ENCODE measurements at places on chromosomes 2 and 18. TPM values are rescaled to one million over a fixed set of nuclear protein-coding genes. Genes with fewer than 3 reads are reported as not detected.

Gene PTPN4
- 17.5 TPM for total RNA-seq

Gene SERPINB11
- total RNA-seq: not detected

Gene CRIM1
- 102 TPM for total RNA-seq

Gene HTR2B
- 0.52 TPM for total RNA-seq

Gene BOLL
- total RNA-seq: not detected

Gene SELENOI
- 20.8 TPM for total RNA-seq

Gene SRD5A2
- not detected for total RNA-seq

Gene LRRTM4
- not detected for total RNA-seq

Gene GPBAR1
- 0.06 TPM for total RNA-seq

Gene MC2R
- total RNA-seq: not detected

Gene CCDC148
- 0.29 TPM for total RNA-seq

Gene UGT1A1
- total RNA-seq: not detected

Gene PAIP2B
- 0.17 TPM for total RNA-seq

Gene AKAIN1
- total RNA-seq: not detected

Gene GREB1L
- 15.2 TPM for total RNA-seq

Gene MATN3
- 8.2 TPM for total RNA-seq

Gene DNAH7
- total RNA-seq: 0.26 TPM

DNA sequence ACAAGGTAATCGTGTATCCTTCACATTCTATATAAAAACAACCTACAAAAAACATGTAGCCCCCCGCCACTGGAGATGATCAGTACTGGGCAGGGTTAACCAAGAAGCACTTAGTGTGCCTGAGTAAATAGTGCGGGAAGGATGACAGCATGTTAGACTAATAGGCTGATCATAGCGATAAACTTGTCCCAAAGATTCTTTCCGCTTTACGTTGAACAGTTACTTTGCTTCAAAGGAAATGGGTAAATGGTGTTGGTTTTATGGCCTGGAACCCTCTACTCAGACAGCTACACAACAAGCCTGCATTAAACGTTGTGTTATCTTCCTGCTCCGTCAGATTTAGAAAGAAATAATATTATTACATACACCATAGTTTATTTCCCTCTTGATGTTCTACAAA, 67.7 kb downstream of the CTAGE1 start:
- DNase-seq: no peak

- peak; percentile 61 for DNase-seq
Observed at GRCh38 chr18:3998698-3999333, 456.3 kb downstream of the DLGAP1 start.

- DNase-seq: no peak
Observed at GRCh38 chr2:198102856-198103255, 298.5 kb downstream of the PLCL1 start.

GRCh38 chr2:140880573-140880972, 1250.2 kb downstream of the LRP1B start:
- peak; percentile 55 for DNase-seq

DNA sequence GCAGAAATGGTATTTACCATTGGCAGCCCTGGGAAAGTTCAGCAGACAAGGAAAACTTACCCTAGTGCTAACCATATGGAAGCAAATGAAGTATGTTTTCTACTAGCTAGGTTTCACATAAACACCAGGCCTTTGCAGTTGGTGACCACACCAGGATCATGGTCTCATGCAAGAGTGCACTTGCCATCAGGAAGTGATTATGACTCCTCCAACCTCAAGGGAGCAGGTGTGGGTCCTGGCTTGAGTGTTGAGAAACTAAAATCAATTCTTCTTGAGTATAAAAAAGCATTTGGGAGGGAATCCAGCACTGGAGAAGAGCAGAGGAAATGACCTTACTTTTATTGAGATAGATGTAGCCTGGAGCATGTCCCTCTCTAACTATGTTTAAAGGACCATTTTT, 56.8 kb upstream of the SPAG16 start:
- peak; percentile 68 for DNase-seq

- DNase-seq: no peak
Observed at GRCh38 chr2:81895620-81896250, 1591.2 kb upstream of the LRRTM1 start.

GRCh38 chr18:22551536-22552151, 133.9 kb upstream of the CTAGE1 start:
- DNase-seq: peak; percentile 69

DNA sequence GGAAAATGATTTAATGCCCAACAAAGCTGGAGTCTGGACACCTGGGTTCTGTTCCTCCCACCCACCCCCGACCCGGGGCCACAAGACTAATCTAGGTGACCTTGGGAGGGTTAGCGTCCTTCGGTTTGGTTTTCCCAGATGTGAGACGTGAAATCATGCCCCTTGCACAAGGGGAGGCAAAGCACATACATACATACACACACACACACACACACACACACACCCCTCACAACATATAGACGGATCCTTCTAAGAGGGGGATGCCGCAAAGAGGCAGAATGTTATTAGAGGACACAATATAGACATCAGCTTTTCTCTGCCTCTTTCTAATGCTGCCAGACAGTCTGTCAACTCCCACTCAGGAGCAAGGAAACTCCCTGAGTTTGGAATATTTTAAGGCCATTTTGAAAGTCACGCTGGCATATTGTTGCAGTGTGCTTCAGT, 616 bp upstream of the RBMS1 start:
- DNase-seq: no peak

DNA sequence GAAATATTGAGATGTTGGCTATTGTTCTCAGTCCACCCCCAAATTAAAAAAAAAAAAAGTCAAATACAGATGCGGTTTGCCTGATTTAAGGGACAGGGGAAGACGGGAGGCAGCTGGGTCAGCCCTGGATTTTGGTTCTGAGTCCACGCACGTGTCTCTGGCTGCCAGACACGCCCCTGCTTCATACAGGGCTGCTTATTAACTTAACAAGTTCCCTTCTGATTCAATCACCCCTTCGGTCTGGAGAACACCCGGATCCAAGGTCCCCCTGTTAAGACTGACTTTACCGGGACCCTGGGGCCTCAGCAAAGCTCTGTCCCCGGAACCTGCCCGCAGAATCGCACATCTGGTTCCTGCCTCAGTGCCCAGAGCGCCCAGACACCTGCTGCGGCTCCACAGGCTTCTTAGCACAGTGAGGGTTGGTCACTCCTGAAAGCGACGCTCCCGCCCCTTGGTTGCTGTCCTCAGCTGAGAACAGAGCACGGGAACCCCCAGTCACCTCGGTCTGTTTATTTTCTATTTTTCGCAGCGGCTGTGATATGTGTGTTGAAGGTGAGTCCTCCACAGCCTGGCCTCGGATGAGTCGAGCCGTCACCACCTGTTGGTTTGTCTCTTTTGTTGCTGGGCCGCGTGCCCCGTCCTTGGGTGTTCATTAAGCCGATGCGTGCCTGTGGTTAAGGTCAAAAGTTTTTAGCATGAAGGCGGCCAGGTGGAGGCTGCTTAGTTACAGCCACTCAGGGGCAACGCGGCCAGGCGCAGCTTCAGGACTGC, 57.2 kb downstream of the RTP5 start:
- DNase-seq: no peak

DNA sequence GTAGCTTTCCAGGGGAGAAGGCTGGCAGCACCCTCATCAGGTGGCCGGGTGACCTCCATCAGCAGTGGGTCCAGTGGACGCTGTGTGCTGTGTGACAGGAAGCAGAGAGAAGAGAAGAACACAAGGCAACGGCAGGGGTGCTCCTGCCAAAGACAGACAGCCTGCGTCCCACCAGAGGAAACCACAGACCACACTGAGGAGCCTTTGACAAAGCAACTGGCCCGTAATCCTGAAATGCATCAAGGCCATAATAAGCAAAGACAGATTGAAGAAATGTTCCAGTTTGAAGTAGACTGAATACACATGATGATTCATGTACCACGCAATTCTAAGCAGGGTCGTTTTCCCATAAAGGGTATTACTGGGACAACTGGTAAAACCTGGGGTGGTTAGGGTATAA, 172.4 kb downstream of the FBXO15 start:
- no peak for DNase-seq

- no peak for DNase-seq
Observed at GRCh38 chr2:186592137-186592875, 2.5 kb downstream of the ITGAV start.

DNA sequence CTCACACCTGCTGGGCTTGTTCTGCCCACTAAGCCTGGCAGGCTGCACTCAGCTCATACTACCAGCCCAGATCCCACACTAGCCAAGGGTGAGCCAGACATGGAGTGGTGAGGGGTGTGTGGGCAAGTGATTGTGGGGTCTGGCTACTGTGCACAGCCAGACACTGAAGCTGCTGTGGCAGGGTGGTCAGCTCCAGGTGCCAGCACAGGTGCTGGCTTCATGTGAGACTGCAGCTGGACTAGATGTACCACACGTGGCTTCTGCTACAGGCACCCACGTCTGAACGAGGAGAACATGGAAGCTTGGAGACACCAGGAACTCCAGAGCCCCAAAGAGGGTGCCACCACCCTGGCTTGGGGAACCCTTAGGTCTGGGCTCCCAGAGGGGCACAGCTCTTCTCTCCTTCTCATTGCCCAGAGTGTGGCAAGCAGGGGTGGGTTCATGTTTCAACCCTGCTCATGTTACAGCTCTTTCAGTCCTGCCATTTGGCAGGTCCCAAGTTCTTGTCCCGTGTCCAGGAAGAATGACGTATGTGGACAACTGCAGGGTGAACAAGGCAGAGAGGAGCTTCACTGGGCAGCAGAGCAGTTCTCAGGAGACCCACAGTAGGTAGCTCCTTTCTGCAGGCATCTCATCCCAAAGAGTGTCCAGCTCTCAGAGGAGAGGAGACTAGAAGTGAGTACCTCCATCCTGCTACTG, 1624.2 kb upstream of the TMEFF2 start:
- DNase-seq: no peak

GRCh38 chr2:227413371-227413770, 25.6 kb upstream of the SCYGR1 start:
- no peak for DNase-seq

- peak; percentile 93 for DNase-seq
Observed at GRCh38 chr2:65367524-65367923, 64.9 kb downstream of the SPRED2 start.

DNA sequence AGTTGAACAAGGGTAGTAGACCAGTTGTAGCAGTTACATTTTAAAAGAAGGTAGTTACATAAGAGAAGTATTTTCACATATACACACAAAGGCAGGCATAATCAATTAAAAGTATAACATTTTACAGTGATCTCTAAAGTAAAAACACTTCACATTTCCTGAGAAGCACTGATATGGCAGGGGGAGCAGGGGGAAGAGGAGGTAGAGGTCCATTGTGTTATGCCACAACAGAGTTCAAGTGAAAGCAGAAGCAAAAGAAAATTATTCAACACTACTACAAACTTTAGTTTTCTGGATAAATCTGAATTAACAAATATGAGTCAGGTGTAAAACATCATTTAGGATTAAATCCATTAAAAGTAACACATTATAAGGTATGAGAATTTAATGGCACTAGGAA, 38.4 kb downstream of the ROCK1 start:
- no peak for DNase-seq

DNA sequence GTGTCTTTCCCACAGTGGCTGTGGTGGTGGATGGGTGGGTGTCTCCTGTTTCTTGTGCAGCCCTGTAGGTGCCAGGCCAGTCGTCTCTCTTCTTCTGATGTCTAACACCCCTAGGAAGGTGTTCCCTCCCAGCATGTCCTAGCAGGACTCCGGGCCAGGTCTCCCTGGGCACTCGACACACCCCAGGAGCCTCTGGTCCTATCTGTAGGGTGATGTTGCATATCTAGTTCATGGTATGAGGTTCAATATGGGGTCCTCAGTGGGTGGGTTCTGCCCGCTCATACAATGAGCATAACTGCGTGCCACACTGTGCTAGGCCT, 14.4 kb downstream of the NGEF start:
- DNase-seq: no peak

DNA sequence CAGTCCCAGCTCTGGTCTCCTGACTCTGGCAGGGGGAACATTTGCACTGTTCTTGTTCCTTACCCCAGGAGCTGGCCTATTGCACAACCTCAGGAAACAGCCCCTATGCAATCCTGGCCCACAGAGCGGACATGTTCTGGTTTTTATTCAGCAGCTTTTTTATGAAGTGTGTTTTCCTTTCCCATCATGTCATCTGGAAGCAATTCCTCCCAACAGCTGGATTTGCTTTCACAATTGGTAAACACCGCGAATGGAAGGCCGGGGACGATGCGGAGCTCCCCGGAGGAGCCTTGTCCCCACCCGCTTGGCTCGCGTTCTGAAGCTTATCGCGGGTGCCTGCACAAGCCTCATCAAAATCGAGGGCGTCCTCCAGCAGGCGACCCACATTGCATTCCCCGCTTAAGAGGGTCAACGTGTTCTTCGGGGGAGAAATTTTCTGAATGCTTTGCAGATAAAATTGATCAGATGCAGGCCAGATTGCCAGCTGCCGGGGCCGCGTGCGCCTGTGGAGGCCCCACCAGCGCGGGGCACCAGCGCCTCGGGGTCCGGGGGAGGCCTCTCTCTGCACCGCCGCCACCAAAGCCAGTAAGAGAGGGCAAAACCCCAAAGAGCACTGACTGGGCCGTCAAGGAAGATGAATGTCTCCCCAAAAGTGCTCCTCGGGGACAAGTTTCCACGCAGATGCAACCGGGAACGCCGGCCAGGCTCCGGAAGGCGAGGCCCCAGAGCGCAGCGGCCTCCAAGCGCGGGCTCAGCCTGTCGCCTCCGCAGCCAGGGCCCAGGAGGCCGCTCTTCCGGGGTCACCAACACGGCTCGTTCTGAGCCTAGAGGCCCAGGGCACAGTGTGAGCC, 60.3 kb upstream of the SP3 start:
- DNase-seq: peak; percentile 77

- no peak for DNase-seq
Observed at GRCh38 chr2:95354469-95354901, 48.0 kb upstream of the FAHD2A start.

DNA sequence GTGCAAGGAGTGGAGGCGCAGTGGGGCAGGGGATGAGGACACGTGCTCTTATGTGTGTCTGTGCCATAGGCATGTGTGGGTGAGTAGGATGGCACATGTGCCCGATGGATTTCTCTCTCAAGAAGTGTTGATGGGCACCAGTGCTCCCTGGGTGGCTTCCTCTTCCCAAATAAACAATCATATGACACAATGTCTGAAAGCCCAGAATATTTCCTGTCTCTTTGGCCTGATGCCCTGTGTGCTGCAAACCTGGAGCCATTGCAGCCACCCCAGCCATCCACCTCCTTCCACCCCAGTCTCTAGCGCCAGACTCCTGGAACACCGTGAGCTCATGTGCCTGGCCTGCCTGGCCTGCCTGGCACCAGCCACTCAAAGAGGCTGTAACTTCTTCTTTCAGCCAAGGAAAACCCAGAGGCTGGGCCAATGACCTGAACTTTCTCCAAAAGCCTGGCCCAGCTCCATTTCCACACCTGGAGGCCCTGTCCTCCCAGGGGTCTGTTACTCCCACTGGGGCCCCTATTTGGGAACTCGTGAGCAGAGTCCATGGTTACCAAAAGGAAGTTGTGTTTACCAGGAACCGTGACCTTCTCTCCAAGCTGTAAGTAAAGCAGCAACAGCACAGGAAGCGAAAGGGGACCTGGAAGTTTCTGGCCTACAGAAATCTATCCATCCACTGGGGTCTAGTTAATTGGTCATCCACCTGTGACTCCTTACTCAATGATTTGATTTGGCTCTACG, 9.5 kb upstream of the ZBTB7C start:
- no peak for DNase-seq
